CD4-positive, alpha-beta T cell treated with Interleukin-4 for 1 hour (primary cell): ENCODE measurements at places on chromosomes 3 and 15.

GRCh38 chr15:93030430-93031102 is 58.4 kb downstream of the RGMA start:
- peak; percentile 63 for DNase-seq

GRCh38 chr3:197936819-197937384 is 13.1 kb upstream of the RPL35A start:
- no peak for DNase-seq

GRCh38 chr3:122169911-122170310 is 13.6 kb upstream of the CASR start:
- no peak for DNase-seq

- DNase-seq: peak; percentile 26
Observed at GRCh38 chr3:129592381-129593131, 13.9 kb downstream of the PLXND1 start.

DNA sequence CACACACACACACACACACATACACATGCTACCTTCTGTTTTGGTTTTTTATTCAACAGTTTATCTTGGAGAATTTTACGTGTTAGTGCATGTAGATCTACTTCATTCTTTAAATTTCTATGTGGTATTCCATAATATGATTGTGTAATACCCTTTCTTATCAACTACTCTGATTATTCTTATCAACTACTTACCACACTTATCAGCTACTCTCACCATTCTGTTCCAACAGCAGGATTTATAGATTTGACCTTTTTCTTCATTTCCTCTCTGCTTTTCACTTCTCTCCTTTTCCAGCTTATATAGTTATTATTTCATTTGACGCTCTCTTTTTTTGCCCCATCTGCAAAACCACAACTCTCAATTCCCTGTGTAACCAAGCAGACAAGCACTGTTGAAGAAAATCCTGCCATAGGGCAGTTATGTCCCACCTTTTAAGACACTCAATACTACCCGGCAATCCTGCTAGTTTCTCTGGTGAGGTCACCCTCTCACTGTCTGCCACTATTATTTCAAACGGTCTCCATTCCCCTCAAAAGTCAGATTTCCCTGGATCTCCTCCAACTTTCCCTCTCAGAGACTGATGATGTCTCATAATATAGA is 56.9 kb upstream of the SATB1 start:
- no peak for DNase-seq

- DNase-seq: no peak
Observed at GRCh38 chr3:148269816-148270215, 427.9 kb upstream of the AGTR1 start.

DNA sequence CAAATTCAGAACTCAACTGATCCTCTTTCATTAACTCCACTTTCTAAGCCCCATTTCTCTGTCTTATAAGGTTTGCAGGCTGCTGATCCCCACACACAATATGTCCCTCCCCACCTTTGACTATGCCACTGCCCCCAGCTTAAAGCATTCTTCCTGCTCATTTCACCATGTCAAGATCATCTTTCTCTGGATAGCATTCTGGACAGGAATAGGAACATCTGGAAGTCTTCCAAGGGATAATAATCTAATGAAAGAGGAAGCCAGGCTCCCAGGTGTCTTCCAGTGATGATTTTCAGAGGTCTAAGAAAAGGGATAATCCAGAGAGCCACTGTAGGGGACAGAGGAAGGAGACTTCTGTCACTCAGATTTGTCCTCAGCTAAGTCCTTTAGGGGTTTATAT is 54.6 kb upstream of the GALNT15 start:
- no peak for DNase-seq

DNA sequence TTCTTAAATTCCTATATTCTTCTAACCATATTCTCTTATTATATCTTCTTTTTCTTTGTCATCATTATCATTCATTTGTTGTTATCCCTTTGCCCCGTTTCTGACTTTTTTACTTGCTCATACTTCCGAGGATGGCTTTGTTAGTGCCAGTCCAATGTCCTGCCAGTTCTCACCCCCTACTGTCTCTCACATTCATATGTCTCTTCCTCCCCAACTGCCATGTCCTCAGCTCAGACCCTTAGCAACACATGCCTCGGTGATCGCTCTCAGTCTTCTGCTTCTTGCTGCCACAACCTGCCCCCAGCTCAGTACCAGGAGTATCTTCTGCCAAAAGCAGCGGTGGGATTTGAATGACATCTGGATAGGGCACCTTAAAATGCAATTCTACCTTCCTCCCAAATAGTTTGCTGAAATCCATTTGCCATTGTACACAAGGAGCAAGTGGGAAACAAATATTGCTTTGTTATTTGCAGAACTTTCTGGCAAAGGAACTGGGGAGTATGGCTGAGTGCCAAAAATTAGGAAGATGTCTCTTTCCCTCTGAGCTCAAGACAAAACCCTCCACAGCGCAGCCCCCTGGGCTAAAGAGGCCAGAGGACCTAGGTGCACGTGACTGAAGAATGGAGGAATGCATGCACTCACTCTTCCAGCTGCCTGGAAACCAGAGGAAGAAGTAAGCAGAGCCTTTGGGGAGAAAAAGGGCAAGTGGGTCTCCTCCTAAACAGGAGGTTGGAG is 57.7 kb upstream of the CTNNB1 start:
- DNase-seq: no peak

DNA sequence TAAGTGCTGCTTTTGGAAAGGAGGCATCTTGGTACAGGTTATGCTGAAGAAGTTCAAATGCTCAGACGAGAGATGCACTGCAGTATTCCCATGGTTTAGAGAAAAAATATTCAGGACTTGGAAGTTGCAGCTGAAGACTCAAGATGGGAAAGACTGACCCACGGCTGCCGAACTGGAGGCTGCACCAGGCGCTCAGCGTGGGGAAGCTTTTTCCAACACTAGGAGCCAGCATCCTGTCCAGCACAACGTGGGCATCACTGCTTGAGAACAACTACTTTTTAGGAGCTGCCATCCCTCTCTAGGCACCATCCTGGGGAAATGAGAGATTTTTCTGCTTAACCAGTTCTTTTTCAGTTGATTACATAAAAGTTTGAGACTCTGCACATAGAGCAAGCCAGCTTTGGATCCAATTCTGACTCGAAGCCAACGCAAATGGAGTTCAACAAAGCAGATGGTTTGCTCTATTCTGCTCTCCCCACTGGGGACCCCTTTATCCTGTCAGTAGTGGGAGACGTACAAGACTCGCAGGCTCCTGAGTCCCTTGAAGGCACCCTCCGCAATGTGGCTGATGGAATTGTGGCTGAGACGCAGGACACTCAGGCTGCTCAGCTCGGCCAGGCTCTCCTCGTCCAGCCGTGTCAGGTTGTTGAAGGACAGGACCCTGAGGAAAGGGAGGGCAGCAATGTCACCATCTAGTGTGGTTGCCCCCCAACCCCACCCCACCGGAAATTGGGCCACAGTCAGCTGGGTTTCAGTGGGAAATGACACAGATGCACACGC is 93.8 kb downstream of the LRIG1 start:
- DNase-seq: no peak

GRCh38 chr3:149739396-149739795 is 12.9 kb downstream of the COMMD2 start:
- no peak for DNase-seq

DNA sequence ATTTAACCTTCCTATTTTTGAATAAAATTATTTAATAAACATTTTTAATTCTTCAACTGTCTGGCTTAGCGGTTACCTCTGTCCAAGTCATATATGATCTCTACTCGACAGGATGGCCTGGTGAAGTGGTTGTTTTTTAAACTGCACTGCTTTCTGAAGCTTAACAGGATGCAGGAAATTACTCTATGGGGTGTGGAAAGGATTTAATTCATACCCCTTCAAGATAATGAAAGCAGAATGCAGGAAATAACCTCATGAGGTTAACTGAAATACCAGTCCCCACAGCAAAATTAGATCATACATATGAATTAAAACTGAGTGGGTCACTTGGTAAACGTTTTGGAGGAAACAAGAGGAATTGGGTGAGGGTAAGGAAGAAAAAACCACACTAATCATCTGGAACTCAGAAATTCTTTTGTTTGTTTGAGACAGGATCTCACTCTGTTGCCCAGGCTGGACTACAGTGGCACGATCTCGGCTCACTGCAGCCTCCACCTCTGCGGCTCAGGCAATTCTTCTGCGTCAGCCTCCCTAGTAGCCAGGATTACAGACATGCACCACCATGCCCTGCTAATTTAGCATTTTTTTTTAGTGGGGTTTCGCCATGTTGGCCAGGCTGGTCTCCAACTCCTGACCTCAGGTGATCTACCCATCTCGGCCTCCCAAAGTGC is 50.1 kb downstream of the LYSMD4 start:
- no peak for DNase-seq

DNA sequence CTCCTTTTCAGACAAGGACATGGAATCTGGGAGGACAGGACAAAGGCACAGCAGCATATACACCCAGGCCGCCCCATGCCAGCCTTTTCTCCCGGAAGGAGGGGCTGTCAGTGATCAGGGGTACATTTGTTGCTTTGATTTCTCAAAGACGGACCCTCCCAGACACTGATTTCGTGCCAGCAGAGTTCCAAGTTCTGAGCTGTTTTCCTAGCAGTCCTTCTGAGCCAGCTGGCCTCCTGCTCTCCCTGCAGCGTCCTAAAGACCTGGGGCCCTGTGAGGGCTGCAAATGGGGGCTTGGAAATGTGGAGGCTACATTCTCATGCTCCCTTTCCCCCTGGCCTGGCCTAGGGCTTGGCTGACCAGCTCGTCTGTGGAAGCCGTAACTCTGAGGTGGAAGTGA is 22.3 kb downstream of the CTSH start:
- no peak for DNase-seq

DNA sequence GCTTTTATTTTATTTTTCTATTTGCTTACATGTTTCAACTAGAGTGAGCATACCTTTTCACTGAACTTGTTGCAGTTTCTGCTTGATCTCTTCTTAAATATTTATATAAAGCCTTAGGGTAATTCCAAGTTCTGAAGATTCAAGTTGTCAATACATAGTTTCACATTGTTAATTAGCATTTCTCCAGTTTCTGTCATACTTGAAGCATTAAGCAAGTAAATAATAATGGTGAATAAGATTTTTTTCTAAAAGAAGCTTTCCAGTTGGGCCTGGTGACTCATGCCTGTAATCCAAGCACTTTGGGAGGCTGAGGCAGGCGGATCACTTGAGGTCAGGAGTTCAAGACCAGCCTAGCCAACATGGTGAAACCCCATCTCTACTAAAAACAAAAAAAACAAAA is 53.9 kb downstream of the CALML4 start:
- no peak for DNase-seq

GRCh38 chr15:77409259-77410156 is 10.4 kb downstream of the PEAK1 start:
- DNase-seq: peak; percentile 43

DNA sequence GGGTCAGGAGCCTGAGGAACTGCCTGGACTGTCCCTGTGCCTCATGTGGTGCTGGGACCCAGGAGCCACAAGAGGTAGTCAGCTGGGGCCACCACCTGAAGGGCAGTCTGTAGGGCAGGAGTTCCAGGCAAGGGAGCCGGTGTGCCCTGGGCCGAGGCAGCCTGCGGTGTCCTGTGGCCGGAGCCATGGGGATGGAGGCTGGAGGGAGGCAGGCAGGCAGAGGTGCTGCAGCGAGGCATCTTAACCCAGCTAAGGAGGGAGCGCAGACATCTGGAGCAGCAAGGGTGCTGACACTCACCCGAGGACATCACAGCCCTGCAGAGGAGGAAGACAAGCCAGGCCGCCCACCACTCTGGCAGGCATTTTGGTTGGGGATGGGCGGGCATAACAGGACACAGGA is 77.8 kb downstream of the DNAJB8 start:
- DNase-seq: no peak

GRCh38 chr3:196670339-196670738 is 30.8 kb downstream of the NRROS start:
- DNase-seq: no peak

GRCh38 chr3:102183623-102184022 is 251.2 kb upstream of the ZPLD1 start:
- no peak for DNase-seq

DNA sequence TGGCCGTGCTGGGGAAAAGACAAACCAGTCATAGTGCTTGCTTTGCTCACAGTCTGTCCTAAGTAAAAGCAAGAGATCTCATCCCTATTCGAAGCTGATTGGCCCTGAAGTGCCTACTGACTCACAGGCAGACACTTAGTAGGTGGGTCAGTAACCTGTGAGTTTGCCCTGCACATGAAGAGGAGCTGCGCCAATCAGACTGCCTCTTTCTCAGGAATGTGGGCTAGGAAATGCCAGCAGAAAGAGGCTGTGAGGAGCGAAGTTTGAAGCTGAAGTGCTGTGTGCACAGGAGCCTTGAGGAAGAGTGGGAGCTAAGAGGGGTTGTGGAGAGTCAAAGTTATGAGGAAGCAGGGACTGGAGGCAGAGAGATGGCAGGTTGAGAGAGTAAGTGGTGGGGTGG is 126.8 kb downstream of the IL20RB start:
- no peak for DNase-seq

GRCh38 chr15:66655997-66656396 is 46.0 kb upstream of the SMAD6 start:
- no peak for DNase-seq

- no peak for DNase-seq
Observed at GRCh38 chr3:115071601-115072000, 75.5 kb downstream of the ZBTB20 start.

DNA sequence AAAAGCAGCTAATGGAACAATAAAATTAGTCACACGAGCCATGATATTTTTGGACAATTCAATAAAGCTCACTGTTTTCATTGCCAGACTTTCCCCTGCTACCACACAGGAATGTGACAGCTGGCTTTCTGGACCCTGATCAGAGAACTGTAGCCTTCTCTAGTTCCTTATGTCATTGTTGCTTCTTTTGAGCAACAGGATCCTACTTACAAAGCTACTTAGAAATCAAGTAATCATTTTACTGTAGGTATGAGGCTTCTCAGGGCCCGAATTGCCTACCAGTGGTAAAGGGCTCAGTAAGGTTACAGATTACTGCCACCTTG is 94.3 kb upstream of the AADACL2 start:
- no peak for DNase-seq

GRCh38 chr15:78807359-78807758 is 3.9 kb downstream of the ADAMTS7 start:
- no peak for DNase-seq

- no peak for DNase-seq
Observed at GRCh38 chr3:177464392-177465256, 267.3 kb upstream of the TBL1XR1 start.

GRCh38 chr3:84440291-84440690 is 518.5 kb upstream of the CADM2 start:
- no peak for DNase-seq

GRCh38 chr3:176839901-176840300 is 357.4 kb downstream of the TBL1XR1 start:
- no peak for DNase-seq

DNA sequence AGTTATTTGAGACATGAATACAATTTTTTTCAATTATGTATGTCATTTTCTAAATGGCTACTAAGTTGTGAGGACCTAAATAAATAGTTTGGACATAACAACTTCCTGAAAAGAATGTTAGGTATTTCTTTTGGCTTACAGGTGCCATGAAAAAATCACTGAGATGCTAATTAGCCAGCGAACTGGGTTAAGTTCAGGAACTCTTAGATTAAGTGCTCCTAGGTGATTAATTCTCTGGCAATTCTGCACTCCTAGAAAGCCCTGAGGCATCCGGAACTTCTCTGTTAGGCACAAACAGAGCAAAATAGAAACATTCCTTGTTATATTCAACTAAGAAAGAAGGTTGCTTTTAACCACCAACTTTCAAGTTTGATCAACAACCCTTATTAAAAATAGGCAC is 192.3 kb downstream of the STAG1 start:
- no peak for DNase-seq
